ENCODE measurements at places on chromosomes 7 and 10.

DNA sequence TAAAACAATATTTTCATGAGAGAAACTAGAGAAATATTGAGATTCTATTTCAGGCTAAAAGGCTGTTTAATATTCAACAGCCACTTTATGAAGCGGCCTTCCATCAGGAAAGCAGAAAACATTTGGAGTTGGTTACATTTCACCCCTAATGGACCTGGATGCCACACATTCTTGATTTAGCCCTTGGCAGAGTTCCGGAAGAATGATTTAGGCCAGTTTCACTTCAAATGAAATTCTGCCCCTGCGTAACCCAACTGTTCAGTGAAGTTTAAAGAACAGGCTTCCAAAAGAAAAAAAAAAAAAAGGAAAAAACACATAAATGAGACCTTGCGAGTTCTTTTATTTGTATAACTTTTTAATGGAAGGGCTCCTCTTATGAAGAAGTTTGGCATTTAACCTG lies 239.2 kb upstream of the AKR1E2 start:
- no peak for DNase-seq

- DNase-seq, result no peak
Measured at GRCh38 chr10:108360187-108360586, 1195.7 kb upstream of the SORCS1 start.

DNA sequence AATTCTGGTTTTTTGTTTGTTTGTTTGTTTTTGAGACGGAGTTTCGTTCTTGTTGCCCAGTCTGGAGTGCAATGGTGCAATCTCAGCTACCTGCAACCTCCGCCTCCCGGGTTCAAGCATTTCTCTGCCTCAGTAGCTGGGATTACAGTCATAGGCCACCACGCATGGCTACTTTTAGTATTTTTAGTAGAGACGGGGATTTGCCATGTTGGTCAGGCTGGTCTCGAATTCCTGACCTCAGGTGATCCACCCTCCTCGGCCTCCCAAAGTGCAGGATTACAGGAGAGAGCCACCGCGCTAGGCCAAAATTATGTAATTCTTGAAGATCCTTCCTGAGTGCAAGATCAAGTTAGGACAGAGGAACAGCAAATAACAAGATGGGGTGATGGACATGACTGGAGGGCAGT lies 719 bp downstream of the ZNF33B start:
- DNase-seq, result no peak

DNA sequence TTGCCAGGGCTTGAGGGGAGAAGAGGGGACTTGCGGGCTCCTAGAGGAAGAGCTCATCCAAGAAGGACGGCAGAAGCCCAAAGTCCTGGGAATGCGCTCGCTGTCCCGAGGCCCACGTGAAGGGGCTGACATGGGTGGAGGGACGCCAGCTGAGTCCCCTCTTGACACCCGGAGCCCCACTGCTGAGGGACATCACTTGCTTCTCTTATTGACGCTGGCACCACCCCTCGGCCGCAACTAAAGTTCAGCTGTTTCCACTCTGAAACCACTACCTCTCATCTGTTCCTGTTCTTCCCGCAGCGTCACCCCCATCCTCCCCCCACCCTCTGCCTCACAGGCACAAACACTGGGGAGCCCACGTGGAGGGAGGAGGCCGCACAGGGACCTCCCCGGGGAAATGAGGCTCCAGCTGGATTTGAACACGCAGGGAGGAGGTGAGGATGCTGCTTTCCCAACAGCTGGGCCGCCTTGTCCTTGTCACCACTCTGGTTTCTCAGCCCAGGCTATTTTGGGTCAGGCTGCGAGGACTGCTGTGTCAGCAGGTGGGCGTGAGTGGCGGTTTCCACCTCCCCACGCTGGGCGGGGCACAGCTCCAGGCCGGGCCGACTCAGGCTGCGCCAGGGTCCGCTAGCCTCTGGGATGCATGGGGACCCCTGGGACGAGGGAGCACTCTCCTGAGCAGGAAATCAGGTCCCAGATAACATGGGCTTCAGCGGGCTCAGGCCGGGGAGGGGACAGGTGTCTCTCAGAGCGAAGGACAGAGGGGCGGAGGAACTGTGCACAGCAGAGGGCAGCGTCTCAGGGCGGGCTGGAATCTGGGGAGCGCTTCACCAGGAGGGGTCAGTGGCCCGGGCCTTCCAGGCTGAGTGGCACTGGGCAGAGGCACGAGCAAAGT lies 156.3 kb downstream of the ZNF248 start:
- DNase-seq, result no peak

DNA sequence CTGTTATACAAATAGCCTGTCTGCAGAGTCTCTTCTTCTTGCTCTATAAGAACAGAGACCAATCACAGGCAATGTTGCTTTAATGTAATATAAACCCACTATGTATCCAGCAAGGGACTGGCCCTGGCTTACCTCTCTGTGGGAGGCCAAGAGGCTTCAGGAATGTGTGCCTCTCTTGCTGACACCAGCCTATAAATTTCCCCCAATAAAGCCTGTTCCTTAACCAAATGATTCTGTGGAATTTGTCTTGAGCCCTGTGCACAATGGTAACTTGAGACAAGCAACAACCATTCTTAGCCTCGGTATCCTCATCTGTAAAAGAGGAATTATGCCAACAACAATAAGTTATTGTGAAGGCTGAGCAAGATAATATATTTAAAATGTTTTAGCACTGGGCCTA lies 563.7 kb downstream of the GRM8 start:
- DNase-seq, result no peak

- no peak for DNase-seq
Measured at GRCh38 chr7:144481833-144482232, 78.3 kb upstream of the NOBOX start.

GRCh38 chr10:22105270-22105669 lies 101.7 kb upstream of the DNAJC1 start:
- DNase-seq, result no peak

- peak; percentile 68 for DNase-seq
Measured at GRCh38 chr10:77381750-77382149, 255.9 kb downstream of the KCNMA1 start.

DNA sequence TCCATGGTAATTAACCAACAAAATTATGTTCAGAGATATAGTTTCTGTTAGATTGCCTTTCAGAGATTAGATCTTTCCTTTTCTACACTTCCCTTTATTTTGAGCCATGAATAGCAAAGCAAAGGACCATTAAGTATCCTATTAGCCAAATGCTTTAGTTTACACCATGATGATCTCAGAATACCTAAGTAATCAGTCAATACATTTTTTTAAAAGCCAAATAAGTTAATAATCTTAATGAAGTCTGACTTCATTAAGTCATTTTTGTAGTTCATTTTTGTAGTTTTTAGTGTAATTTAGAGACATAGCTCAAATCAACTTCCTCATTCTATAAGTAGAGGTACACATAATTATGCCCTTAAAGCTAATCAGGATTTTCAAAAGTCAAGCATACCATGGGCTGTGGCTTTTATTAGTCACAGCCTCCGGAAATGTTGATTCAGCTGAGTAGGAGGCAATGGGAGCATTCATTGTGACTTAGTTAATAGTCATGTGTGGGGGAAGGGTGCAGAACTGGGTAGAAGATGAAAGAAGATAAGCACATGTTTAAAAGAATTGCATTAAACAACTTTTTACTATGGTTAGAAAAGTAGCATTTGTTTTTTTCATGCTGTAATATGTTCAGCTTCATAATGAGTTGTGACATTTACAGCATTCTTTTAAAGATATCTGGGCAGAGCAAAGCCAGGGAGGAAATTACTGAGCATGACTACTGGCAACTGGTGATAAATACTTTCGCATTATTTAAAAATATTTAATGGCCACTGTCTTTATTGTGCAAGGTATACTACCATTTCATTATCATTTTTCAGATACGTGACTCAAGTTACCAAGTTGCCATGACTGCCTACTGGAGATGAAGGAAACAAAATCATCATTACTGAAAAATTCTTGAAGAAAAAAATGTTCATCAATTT lies 57.3 kb upstream of the CCDC71L start:
- no peak for DNase-seq

GRCh38 chr10:70087616-70088307 lies 35.1 kb downstream of the MACROH2A2 start:
- DNase-seq, result no peak

DNA sequence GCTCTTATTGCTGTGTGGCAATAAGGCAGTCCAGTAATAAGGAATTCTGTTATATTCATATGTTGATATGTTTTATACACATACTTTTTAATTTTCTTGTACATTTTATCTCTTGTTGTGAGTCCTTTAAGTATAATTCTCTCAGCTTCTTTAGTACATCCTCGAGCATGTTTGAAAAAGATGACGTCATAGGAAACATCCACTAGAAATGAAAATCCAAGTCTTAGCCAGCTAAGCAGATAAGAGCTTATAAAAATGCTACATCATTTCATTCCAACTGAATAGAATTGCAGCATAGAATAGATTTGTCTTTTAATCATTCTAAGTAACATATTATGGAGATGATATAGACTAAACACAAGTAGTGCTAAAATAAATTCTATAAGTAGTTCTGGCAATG lies 283.7 kb upstream of the FZD1 start:
- no peak for DNase-seq

- DNase-seq, result no peak
Measured at GRCh38 chr10:58796824-58797223, 284.2 kb downstream of the BICC1 start.

- no peak for DNase-seq
Measured at GRCh38 chr7:33781796-33782195, 123.5 kb upstream of the BMPER start.

DNA sequence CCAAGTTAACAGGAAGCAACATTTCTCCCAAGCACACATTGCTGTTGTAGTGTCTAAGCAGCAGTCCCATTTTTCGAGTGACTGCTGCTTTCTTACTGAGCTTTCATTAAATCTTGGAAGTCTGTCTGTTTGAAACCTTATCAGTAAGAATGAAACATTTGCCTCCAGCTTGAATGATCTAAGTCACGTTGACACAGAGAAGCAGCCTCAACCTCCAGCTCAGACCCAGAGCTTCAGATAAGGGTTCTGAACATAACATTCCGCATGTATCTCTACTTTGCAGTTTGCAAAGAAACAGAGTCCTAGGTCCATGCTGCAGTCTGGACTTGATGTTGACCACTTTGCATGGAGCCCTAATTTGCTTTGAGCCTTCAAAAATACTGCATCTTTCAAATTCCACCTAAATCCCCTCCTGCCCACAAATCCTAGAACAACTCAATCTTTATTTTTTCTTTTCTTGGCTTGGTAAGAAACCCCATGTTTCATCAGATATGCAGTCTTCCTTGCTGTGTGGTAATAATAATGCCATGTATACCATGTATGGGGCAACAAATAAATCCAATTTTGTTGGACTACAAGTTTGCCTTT lies 698.7 kb upstream of the IGFBP3 start:
- DNase-seq, result no peak

- DNase-seq, result no peak
Measured at GRCh38 chr7:36925207-36925606, 200.9 kb upstream of the AOAH start.

- DNase-seq, result no peak
Measured at GRCh38 chr10:58473976-58474375, 38.7 kb upstream of the BICC1 start.

DNA sequence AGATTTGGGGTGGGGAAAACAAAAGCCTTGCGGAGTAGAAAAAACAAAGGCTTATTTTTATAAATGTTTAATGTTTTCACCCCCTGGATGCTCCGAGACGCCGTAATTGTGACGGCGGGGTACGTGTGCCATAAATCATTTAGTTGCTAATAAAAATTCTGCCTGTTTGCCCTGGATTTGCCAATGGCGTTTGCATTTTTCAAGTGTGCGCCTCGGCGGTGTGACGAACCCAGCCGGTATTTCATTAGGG lies 2.5 kb upstream of the TNRC18 start:
- DNase-seq, result peak; percentile 75

DNA sequence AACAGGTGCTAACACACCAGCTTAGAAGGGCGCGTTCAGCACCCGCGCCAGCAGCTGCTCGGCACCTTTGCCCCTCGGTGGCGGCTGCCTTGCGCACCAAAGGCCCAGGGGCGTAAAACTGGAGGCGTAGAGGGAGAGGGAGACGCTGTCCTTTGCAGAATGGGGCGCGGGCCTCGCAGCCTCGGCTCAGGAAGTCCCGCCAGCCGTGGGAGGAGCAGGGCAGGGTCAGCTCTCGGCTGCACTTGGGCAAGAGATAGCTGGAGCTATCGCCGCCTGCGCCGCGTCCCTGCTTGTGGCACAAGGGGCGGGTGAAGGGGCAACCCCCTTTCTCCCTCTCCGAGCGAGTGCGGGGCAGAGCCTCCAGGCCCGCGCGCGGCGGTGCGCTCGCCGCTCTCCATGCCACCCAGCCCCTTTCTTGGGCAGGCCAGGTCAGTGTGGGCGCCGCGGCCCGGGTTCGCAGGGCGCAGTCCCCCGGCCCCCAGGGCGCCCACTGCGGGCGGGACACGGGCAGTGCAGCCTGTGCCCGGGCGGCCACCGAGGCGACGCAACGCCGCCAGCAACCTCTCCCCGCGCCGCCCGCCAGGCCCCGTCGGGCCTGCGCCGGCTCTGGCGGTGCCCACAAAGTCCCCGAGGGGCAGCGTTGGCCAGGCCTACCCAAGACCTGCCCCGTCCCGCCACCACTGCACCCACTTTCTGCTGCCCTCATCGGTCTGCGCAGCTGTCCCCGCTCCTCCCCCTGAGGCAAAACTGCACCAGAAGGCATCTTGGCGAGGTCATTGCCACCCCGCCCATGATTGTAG lies 4.1 kb downstream of the NEUROD6 start:
- DNase-seq, result no peak

GRCh38 chr10:69629519-69629896 lies 539 bp upstream of the FAM241B start:
- no peak for DNase-seq

DNA sequence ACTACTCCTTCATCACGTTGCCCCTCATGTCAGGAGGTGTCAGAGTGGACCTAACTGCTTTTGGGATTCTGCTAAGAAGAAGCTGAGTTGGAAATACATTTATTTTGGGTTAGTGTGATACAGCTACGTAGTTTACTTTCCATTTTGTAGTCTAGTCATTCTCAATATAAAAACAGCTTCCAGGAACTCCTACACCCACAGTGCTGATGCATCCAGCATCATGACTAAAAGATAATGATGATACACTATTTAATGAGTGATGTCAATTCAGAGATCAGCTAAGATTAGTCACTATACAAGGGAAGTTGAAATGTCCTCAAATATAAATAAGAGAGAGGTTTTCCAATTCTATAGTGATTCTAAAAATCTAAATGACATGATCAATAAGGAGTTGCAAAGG lies 264.2 kb upstream of the SLC26A5 start:
- no peak for DNase-seq

Data from DMS79 treated with DMSO at 0.1 percent for 48 hours (cell line).